ENCODE measurements at places on chromosomes 4 and X.
A peak's percentile ranks its signal among the peaks of the same experiment; 100 is the strongest.

- H3K27me3 ChIP-seq, result no peaks in the 10 kb centered on the region
- no peak overlapping the region for H3K27ac ChIP-seq
- no peak overlapping the region for H3K4me3 ChIP-seq
- no peak for DNase-seq
Measured at GRCh38 chr4:139978692-139979091, 175.3 kb downstream of the MAML3 start.

- H3K4me3 ChIP-seq, result no peak overlapping the region
- no peaks in the 10 kb centered on the region for H3K27me3 ChIP-seq
- H3K4me1 ChIP-seq, result peaks cover 17% of the 10 kb centered on the region
- no peak for DNase-seq
Measured at GRCh38 chrX:31136144-31136611, 64.3 kb upstream of the FTHL17 start.

GRCh38 chrX:109874548-109874947, 128.4 kb upstream of the TMEM164 start:
- no peaks in the 10 kb centered on the region for H3K36me3 ChIP-seq
- H3K27me3 ChIP-seq, result peaks cover 7% of the 10 kb centered on the region
- H3K4me3 ChIP-seq, result no peak overlapping the region
- H3K4me1 ChIP-seq, result no peaks in the 10 kb centered on the region

GRCh38 chrX:30659421-30659820, 6.2 kb downstream of the GK start:
- peak overlapping the region; percentile 57 for H3K27ac ChIP-seq
- H3K36me3 ChIP-seq, result no peaks in the 10 kb centered on the region
- no peak overlapping the region for H3K4me3 ChIP-seq
- H3K27me3 ChIP-seq, result no peaks in the 10 kb centered on the region
- DNase-seq, result no peak

- no peak for DNase-seq
- no peak overlapping the region for H3K4me3 ChIP-seq
- H3K27me3 ChIP-seq, result no peaks in the 10 kb centered on the region
- peaks cover 5% of the 10 kb centered on the region for H3K4me1 ChIP-seq
Measured at GRCh38 chr4:25350561-25350960, 26.5 kb upstream of the ANAPC4 start.

GRCh38 chrX:120309873-120310705, 1.2 kb downstream of the TMEM255A start:
- H3K4me3 ChIP-seq, result peak overlapping the region; percentile 84
- H3K27me3 ChIP-seq, result peaks cover 96% of the 10 kb centered on the region
- H3K36me3 ChIP-seq, result no peaks in the 10 kb centered on the region

DNA sequence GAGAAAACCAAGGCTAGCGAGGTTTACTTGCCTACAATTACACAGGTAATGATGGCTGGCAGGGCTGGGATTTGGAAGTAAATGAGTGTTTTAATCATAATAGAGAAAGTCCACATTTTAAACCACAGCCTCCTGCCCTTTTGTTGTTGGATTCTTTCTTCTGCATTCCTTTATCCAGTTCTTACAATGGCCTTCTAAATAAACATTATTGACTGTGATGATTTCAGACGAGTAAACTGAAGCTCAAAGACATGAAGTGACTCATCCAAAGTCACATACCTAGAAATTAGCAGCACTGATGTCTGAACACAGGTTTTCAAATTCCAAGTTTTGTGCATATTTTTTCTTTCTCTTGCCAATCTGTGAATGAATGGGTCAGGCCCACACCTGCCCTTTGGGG, 51.2 kb upstream of the C1QTNF7 start:
- H3K4me3 ChIP-seq, result no peak overlapping the region
- H3K4me1 ChIP-seq, result no peaks in the 10 kb centered on the region
- no peak overlapping the region for H3K27ac ChIP-seq
- DNase-seq, result no peak

DNA sequence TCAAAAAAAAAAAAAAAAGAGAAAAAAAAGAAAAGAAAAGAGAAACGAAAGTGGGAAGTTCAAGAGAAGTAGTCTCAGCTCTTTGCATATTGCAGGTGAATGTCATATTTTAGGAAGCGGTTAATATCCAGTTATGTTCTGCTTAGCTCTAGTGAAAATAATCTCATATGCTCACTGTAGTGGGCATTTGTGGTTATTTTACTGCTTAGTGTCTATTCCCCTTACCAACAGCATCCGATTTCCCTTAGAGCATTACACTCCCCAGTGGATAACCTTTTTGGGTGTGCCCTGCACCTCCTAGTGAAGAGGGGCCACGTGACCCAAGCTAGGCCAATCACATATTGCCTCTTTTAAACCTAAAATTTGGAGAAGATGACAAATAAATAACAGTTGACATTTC, 111.2 kb upstream of the ZNF827 start:
- H3K27ac ChIP-seq, result no peak overlapping the region
- H3K4me3 ChIP-seq, result no peak overlapping the region
- no peaks in the 10 kb centered on the region for H3K4me1 ChIP-seq
- no peak for DNase-seq
- H3K36me3 ChIP-seq, result peaks cover 6% of the 10 kb centered on the region
